ENCODE measurements at places on chromosomes 5 and 9.

GRCh38 chr5:75239681-75240080 lies 3.0 kb upstream of the ANKRD31 start:
- DNase-seq = no peak

DNA sequence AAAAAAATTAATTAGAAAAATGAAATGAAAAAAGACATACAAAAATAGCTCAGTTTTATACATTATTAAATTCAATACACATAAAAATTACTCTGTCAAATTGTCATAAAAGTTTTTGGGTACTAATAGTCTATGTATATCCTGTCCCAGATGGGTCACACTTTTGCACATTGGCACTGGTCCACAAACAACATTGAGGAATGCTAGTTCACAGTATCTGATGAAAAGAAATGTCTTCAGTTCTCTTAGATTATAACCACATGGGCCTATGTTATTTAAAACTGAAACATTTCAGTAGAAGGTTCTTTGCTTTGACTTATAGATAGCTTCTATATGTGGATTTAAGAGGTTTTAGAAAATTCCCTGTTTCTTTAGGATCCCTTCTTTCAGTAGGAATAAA lies 39.8 kb downstream of the LNPEP start:
- DNase-seq = no peak

- no peak for DNase-seq
These were observed 18.7 kb downstream of the NOTCH1 start for GRCh38 chr9:136527131-136527530.

GRCh38 chr9:129898185-129898584 lies 62.9 kb downstream of the USP20 start:
- DNase-seq = no peak

DNA sequence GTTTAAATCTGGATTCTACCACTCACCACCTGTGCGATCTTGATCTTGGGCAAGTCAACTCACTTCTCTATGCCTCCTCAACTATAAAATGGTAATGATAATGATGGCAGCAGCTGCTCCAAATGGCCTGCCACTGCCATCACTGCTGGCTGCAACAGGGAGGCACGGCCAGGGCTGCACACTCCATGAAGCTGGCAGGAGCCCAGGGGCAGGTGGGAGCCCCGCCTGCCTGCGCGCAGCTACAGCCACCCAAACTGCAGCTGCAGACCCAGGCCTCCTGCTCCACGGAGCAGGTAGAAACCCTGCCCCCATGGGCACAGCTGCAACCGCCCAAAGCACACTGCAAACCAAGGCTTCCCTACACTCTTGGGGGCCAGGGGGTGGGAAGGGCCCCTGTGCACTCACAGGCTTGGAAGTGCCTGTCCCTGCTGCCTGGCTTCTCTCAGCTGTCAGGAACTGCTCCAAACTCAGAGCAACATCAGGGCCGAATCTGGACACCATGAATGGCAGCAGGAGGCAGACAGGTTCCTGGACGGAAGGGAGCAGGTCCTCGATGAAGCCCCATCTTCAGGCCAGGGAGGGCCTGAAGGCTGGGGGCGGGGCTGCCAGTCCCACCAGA lies 57.6 kb downstream of the PRELID2 start:
- DNase-seq = no peak

DNA sequence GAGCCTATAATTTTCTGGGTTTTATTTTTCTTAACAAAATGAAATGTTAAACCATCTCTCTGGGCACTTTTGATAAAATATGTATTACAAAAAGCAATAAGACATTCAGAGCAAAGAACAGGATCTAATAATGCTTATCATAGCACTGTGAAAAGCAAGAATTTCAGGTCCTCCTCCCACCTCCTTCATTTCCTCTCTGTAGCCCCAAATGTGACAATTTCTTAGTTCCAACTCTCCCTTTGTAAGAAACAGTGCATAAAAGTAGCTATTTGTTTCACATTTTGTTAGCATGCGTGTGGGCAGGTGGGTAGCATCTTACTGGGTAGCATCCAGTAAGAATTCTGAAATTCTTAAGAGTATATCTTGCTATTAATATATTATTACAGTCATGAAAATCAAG lies 130.9 kb upstream of the RASA1 start:
- no peak for DNase-seq

DNA sequence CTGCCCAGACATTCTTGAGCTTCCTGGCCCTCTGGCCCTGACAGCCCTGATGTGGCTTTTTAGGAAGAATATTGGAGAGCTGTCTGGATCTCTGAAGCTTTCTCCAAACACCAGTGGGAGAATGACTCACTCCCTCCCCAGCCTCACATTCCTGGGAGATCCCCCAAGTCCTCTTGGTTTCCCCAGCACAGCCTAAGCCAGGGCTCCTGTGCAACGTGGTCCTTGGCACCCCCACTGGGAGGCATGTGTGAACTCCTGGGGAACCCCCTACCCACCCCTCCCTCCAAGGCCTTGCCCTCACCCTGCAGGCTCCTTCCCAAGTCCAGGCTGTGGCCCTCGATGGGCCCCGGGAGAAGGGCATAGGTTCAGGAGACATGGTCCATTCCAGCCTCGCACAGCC lies 12.7 kb downstream of the GLIPR2 start:
- DNase-seq = no peak

- no peak for DNase-seq
These were observed 41.8 kb upstream of the LHFPL2 start for GRCh38 chr5:78690253-78690972.

DNA sequence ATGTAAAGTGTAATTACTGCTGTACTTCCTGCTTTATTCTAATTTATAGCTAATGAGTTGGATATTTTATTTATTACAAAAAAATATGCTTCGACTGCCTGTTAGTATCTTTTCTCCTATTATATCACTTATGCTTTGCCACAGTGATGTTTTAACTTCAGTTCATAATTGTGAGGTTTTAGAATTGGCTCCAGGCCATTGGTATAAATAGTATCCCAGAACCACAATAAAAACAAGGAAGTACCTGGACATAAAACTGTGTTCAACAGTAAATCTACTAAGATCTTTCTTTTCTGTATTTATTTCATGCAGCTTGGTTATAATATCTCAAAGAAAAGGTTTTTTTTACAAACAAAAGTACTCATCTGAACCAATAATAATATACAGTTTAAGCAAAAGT lies 354.3 kb upstream of the CDH9 start:
- DNase-seq = no peak

DNA sequence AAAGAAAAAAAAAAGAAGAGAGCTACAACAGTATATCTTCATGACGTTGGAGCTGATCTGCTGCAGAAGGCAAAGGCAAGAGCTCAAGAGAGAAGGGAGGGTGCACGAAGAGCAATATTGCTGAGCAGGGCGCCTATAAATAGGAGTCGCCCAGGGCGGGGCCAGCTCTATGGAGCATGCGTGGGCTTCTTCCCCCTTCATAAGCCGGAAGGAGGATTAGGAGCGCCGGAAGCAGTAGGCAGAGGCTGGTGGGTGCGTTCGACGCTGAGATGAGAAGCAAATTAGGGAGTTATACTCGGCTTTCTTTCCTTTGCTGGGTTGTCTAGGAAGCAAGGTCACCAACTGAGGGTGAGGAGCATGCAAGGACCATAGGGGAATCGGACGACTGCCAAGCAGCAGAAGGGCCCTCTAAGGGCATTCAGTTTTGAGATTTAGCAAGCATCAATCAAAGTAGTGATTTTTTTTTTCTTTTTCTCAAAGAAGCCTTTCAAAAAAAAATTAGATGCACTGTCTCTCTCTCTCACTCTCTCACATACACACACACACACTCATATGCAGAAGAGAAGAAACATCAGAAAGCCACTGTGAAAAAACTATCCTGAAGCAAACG lies 496.7 kb downstream of the ENC1 start:
- no peak for DNase-seq

DNA sequence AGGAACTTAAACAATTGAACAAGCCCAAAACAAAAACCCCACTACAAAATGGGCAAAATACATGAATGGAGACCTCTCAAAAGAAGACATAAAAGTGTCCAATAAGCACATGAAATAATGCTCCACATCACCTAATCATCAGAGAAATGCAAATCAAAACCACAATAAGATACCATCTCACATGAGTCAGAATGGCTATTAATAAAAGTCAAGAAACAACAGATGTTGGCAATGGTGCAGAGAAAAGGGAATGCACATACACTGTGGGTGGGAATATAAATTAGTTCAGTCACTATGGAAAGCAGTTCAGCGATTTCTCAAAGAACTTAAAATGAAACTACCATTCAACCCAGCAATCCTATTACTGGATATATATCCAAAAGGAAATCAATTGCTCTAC lies 337.4 kb upstream of the GRIA1 start:
- no peak for DNase-seq

GRCh38 chr9:7273575-7273974 lies 515.8 kb downstream of the KDM4C start:
- no peak for DNase-seq

DNA sequence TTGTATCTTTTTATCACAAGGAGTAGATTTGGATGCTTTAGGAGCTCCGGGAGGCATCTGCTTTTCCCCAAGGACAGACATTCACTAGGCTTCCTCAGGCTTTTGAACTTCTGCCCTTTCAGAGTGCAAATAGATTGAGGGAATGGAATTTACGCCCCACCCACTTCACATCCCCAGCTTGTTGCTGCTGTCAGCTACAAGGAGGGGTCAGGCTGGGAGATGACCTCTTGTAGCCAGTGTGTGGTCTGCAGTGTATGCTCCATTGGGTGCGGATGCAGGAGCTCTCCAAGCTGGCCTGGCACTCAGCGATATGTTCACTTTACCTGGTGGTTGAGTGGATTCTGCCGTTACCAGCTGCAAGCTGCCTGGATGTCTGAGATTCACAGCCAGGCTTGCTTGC lies 6.4 kb downstream of the TNFSF15 start:
- DNase-seq = no peak

GRCh38 chr5:176643491-176644219 lies 3.6 kb upstream of the TSPAN17 start:
- no peak for DNase-seq

DNA sequence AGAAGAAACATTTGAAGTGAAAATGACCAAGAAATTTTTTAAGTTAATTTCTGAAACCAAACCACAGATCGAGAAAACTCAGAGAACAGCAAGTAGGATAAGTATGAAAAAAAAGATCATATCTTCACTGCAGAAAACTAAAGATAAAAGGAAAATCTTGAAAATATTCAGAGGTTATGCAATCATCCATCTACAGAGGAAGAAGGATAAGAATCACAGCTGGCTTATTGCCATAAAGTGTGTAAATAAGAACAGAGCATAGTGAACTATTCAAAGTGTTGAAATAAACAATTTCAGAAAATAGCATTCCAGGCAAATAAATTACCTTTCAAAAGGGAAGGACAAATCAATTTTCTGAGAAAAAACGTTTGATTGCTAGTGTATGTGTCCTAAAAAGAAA lies 1191.7 kb upstream of the CDH6 start:
- DNase-seq = no peak

DNA sequence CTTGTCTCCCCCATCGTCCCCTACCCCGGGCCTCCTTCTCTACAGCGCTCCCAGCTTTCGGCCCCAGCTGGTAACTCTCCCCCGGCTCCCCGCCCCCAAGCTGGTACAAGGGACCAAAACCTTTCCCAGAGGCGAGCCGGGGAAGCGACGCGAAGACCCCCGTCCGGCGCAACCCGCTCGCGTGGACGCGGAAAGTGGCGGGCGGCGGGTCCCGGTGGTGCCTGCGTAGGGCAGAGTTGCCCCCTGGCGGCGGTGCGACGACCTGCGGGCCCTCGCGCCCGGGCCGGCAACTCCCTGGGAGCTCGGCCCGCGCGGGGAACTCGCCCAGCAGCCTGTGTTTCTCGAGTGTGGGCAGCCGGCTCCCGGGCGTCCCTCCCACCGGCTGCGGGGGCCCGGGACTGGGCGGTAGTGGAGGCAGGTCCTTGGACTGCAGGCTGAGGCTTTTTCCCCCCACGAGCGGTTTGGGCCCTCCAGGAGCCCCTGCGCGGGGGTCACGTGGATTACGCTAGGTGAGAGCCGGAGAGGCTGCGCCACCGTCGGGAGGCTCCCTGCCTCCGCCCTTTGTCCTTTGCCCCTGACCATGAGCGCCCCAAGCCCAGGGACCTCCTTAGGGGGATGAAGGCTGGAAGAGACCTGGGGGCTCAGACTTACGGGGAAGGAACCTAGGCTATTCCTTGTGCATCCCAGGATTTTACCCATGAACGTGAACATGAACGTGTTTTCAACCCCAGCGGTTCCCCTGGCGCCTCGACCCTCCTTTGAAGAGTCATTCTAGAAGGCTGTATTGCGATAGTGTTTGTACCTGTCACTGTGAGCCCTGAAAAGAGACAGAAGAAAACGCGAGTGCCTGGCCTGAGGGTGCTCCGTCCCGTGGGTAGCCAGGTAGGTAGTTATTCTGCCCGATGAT lies 2.9 kb upstream of the FOXD1 start:
- DNase-seq = peak; percentile 60

DNA sequence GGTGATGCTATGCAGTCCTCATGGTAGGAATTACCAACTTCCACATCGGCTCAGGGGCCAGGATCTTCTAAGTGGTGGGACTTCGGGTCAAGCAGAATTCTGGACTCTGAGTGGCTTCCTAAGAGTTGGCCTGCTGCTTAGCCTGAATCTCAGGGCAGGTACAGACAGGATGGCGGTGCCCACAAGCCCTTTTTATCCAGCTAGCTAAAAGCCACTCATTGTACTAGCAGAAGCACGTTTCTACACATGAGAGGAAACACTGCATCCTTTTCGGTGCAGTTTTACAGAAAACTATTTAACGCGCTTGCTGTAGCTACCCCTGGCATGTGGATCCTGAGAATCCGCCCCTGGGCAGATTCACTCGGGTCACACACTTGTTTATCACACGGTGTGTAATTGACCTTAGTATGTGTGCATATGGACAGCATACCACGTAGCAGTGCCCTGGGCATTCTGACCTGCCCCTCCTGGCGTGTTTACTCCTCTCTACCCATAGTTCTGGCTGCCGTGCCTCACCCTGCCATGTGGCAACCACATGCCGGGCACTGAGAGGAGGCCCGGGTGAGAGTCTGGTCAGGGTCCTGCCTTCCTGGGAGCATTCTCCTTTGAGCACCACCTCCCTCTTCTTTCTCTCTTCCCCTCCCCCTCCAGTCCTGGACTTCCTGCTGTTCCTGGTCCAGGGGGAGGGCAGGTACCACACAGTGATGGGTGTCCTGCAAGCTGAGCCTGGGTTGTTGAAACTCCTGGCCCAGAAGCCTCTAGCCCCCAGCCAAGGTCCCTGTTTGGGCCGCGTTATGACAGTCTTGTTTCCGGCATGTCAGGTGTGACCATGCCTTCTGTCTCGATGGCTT lies 65.9 kb downstream of the DAB2IP start:
- no peak for DNase-seq

- no peak for DNase-seq
These were observed at the start of gene PCAT7 for GRCh38 chr9:94554439-94555331. TSS of gene PCAT7 (plus strand) at chr9:94555083.

- DNase-seq = no peak
These were observed 103.6 kb downstream of the SLIT3 start for GRCh38 chr5:169197343-169197742.

DNA sequence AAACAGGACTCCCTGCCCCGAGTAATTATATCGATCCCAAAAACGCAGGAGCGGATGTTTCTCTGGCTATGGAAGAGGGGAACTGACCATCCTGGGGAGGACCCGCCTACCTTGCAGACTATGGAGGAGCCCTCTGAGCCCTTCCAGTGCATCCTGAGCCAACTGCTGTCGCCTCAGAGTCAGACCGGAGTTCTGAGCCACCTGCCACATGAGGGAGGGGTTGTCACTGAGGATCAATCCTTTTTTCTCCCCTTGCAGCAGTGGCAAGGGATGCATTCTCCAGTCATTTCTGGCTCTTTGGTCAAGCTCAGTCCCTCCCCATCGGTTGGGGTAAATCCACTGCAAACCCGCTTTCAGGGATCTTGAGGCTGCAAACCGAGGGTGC lies 709 bp downstream of the FANCG start:
- DNase-seq = no peak

- no peak for DNase-seq
These were observed 377 bp upstream of the PCDHAC2 start for GRCh38 chr5:140965905-140966292.

GRCh38 chr5:95817430-95817829 lies 5.1 kb downstream of the GLRX start:
- no peak for DNase-seq
